ENCODE measurements at places on chromosomes 16 and 17.

- no peak for DNase-seq
Observed at GRCh38 chr17:49342575-49342936, 19.5 kb downstream of the ZNF652 start.

DNA sequence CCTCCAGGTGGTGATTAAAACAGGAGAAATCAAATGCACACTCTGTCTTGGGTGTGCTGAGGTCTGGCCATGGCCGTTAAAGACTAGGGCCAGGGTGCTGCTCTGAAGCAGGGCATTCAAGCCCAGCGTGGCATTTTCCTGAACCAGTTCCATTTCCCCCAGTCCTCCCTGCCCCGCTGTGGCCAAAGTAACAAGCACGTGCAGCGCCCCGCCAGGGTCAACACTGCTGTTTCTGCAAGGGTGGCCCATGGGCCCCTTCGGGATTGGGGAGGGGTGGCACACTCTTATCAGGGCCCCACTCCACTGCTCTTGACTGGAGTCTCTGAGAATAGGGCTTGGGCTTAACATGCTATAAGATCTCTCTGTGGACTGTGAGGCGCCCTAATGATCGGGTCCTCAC, 72.9 kb downstream of the IL21R start:
- DNase-seq: no peak

DNA sequence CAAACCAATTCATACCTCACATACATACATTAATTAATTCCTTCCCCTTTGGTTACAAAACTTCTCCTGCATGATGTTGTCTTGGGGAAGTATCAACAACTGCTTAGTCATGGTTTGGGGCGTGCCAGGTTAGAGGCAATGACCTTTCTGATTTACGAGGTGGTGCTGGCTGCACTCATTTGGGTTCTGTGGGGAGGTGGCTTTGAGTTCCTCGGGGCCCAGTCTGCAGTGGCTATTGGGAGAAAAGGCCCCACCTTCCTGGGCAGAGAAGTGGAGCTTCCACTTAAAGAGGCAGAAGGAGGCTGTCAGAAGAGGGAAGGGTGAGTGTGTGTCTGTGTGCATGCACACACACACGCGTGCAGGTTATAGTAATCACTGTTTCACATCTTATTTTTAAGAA, 10.2 kb upstream of the ETV4 start:
- DNase-seq: peak; percentile 82

- DNase-seq: no peak
Observed at GRCh38 chr17:57533684-57534305, 211.3 kb downstream of the CCDC182 start.

GRCh38 chr17:2730764-2731353, 18.6 kb downstream of the CCDC92B start:
- no peak for DNase-seq

- no peak for DNase-seq
Observed at GRCh38 chr16:79276501-79276900, 324.0 kb downstream of the MAF start.

DNA sequence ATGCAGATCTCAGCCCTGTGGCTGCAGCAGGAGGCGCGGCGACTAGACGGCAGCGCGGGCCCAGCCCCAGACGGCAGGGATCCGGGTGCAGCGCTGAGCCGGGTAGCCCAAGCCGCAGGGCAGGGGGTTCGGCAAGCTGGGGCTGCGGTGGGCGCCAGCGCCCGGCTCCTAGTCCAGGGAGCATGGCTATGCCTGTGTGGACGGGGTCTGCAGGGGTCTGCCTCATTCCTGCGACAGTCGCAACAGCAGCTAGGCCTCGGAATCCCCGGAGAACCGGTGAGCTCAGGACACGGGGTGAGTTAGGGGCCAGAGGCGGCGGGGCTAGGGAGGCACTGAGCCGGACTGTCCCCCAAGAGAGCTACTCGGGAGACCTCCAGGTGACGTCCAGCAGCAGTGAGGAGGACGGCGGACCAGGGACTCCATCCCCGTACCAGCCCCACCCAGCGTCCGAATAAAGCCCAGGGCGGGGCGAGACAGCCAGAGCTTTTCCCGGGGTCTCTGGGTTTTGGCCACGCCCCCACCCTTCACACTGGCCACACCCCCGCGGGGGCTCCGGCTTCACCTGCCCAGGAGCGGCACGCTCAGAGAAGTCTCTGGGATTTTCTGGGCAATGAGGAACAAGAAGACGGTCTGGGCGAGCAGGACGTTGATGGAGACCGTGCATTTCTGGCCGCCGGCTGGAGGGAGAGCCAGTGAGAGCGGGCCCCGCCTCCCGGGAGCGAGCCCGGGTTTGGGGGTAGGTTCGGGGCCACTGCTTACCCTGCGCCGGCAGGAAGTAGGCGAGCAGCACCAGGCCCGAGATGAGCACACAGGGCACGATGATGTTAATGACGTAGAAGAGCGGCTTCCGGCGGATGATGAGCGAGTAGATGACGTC, 1.1 kb downstream of the C17orf107 start:
- DNase-seq: no peak

DNA sequence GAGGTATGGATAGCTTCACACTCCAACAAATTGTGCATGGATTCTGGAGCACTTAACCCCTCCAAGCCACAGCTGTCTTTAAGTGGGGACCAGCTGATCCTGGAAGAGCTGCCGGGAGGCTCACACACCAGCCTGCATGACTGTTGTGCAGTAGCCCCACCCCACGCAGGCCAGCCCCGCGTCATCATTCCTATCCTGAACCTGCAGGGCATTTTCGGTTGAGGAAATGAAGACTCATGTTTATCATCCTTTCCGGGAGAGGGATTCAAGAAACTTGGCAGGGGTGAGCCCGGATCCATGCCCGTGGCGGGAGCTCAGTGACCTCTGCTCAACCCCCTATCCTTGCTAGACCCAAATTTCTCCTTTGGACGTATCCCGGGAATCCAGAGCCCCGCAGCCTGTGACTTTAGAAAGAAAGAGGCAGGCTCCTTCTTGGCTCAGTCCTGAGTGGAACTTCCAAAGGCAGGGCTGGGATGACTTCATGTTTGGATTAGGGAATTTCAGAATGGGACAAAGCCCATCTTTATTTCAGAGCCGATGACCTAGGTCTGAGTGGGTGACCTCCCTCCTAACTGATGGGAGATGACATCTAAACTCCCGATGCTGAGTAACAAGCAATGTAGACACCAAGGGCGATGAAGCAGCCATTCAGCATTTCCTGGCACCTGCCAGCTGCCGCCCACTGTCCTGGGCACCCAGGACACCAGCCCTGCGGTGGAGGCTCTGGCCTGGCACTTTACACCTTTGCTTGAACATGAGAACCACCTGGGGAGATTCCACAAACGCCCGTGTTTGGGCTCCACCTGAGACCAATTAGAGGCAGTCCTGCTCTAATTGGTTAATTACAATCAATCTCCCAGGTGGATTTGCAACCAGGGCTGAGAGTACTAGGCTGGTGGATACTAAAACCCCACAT, 43.3 kb upstream of the CMIP start:
- no peak for DNase-seq

- DNase-seq: peak; percentile 27
Observed at GRCh38 chr17:10357768-10358167, 15.0 kb downstream of the MYH13 start.

DNA sequence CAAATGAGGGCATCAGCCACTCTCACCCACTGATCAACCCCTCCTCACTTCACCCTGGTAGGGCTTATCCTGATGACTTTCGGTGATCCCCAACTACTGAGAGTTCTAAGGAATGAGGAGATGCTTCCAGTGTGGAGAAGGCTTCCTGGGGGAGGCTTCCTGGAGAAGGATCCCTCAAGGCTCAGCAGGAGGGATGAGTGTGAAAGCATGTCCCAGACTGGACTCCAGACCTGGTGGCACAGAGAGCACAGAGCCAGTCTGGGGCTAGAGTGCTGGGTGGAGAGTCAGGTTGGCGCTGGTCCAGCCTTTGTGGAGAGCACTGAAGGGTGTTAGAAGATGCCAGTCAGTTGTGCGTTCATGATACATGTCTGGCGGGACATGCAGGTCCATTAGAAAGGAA, 53.7 kb downstream of the PLD6 start:
- no peak for DNase-seq

DNA sequence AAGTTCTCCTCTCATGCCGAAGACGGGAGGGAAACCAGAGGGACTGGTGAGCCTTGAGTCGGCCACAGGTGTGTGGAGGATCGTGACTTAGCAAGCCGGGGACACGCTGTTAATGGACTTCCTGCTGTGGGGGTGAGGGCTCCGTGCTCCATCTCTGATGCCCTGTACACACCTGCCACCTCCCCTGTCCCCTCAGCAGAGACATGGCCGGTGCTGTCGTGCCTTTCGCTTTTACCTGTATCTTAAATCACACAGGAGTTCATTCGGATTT, 75.9 kb upstream of the ZNF750 start:
- no peak for DNase-seq

DNA sequence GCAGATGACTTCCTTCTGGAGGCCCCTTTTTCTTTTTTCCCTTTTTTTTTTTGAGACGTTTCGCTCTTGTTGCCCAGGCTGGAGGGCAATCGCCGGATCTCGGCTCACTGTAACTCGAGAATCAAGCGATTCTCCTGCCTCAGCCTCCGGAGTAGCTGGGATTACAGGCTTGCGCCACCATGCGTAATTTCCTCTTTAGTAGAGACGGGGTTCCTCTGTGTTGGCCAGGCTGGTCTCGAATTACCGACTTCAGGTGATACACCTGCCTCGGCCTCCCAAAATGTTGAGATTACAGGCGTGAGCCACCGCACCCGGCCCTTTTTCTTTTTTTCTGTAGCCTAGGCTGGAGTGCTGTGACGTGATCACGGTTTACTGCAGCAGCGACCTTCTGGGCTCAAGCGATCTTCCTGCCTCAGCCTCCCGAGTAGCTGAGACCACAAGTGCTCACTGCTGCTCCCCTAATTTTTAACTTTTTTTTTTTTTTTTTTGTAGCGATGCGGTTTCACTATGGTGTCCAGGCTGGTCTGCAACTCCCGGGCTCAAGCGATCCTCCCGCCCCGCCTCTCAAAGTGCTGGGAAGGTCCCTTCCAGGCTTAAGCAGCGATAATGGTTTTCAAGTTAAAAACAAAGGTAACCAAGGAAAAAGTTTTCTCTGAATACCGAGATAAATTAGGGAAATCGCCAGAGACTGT, 956 bp upstream of the IST1 start:
- DNase-seq: peak; percentile 82

- DNase-seq: peak; percentile 51
Observed at GRCh38 chr16:89700649-89701424, 668 bp downstream of the SPATA2L start.

Data from KBM-7 (cell line).